ENCODE measurements at places on chromosomes 7 and 10.

GRCh38 chr7:118281196-118281595 lies 56.7 kb downstream of the ANKRD7 start:
- no peak for DNase-seq

GRCh38 chr7:155676052-155676451 lies 31.6 kb downstream of the RBM33 start:
- DNase-seq: no peak

GRCh38 chr10:102068216-102068615 lies 3.1 kb downstream of the HPS6 start:
- no peak for DNase-seq

- no peak for DNase-seq
Measured at GRCh38 chr10:75606203-75606779, 174.9 kb downstream of the LRMDA start.

DNA sequence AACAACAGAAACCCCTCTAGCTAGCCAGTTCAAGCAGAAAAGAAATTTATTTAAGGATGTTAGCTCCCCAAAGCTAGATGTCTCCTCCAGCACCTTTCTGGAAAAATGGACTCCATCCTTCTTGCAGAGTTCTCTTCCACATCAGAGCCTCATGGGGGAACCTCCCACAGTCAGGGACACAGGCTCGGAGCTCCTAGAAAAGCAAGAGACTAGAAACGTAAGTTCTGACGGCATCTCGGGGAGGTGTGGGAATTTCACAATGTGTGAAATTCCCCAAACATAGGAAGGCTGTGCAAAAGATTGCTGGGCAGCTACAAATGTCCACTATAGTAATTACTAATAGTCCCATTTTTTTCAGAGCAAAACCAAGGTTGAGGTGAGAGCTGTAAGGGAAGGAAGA lies 184.8 kb downstream of the EVX1 start:
- no peak for DNase-seq

DNA sequence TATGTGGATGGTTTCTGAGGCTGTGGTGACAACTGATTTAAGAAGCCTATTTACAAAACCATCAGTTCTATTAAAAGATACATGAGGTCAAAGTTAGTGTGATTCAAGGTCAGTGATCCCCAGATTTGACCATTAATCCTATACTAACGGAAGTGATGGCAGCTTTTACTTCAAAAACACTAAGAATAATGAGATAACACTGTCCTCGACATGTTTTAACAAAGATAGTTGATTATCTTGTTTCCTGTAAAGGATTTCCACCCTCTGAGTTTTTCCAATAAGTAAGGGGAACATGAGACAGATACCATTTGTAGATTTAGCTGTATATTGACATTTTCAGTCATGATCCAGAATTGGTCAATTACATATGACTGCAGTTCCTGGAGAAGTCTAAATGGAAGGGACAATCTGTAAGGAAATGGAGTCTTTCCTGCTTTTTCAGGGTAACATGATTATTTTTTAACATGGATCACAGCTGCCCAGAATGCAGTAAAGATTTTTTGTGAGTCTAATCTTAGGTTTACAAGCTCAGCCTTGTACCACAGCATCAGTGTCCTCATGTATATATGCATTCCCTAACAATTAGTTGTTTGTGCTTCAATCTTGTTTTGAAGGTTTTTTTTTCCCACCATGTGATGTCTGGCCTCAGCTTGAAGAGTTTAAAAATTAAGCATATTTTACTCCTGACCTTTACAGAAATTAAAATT lies 188.0 kb downstream of the PPP1R9A start:
- DNase-seq: no peak

GRCh38 chr7:22799633-22800032 lies 23.0 kb downstream of the TOMM7 start:
- DNase-seq: no peak

DNA sequence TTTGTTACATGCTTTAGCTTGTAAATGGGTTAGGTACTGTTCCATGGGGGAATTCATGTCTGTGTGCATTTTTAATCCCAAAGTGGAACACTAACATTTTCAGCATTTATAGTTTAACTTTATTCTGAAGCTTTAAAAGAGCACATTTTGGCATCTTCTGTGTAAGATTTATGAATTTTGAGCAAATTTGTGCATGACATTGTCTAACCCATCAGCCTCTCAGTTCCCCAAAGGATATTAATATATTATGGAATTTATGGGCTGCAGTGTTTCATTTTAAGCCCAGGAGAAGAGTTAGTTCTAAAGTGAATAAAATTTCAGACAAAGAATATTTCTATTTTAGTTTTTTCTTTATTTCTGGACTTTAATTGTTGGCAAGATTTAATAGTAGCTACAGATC lies 421.4 kb downstream of the PLXDC2 start:
- DNase-seq: no peak

DNA sequence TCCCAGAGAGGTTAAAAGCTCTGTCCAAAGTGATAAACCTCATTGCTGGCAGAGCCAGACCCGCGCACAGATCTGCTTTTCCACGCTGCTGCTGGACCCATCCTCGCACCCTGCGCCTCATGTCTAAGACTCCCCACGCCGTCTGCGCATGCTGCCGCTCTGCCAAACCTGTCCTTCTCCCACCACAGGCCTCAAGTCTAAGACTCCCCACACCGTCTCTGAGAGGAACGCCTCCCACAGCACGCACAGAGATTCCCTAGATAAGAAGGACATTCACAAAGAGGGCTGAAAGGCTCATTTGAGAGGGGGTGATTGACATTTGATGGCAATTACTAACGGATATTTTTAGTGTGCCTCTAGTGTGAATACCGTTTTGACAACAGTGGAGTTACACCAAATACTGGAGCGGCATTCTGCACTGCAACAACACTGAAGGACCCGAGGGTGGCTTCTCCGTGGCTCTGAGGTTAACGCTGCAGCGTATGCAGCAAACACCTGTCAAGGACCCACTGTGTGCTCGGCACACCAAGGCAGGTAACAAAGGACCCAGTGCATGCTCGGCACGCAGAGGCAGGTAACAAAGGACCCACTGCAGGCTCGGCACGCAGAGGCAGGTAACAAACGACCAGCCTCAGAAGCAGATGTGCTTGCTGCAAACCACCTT lies 231.4 kb downstream of the DNAJB6 start:
- no peak for DNase-seq

DNA sequence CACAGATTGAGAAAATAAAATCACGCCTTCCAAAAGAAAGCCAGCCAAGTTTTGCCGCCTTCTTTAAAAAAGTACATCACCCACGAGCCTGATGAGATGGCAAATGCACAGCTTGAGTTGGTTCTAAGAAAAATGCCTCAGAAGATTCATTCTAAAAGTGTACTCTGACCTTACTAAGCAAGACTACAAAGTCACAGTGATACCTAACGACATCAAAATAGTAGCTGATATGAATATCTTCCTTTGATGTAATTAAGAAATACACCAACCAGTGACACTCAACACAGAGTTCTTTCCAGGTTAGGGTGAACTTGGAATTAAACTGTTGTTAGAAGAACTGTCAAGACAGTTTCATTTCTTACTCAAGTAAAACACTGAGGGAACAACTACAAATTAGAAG lies 78.0 kb upstream of the AMPH start:
- DNase-seq: no peak

GRCh38 chr10:124474514-124475070 lies 13.0 kb downstream of the LHPP start:
- DNase-seq: no peak

DNA sequence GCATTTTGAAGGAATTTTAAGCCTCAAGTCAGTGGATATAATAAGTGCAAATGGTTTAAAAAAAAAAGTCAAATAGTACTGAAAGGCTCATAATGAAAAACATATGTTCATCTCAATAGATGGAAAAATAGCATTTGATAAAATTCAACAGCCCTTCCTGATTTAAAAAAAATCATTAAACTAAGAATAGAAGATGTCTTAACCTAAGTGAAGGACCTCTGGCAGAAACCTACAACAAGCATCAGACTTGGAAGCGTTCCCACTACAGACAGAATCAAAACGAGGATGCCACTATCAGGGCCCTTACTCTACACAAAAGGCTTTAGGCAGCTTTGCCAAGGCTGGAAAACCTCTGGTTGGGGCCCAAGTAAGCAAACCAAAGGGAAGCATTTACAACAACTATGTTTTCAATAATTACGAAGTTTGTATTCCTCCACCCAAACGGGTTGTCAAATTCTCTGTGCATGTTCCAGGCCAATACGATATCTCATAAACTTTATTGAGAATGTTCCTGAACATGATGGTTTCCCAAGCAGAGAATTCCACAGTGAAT lies 45.1 kb downstream of the CYTH3 start:
- DNase-seq: no peak

- DNase-seq: no peak
Measured at GRCh38 chr7:91719008-91719407, 161.5 kb downstream of the MTERF1 start.

GRCh38 chr7:21504021-21504420 lies 38.8 kb upstream of the DNAH11 start:
- no peak for DNase-seq

DNA sequence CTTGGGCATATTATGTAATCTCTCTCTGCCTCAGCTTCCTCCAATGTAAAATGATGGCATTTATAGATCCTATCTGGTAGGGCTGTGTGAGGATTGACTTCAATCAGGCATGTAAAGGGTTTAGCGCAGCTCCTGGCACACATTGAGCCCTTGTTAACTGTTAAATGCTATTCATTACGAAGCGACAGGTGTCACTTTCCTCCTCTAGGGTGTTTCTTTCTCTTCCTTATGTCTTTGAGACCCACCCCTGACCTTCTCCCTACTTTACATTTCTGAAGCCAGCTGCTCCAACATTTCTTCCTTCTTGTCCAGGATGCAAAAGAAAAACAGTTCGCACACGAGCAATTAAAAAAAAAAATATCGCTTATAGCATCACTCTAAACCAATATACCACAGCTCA lies 5.7 kb upstream of the R3HCC1L start:
- DNase-seq: no peak

GRCh38 chr7:1355568-1356340 lies 103.5 kb downstream of the MICALL2 start:
- no peak for DNase-seq

Measured in NK-92 treated with Interleukin-12 subunit alpha and Interleukin-12 subunit beta, amount 100 ng/mL, for 24 hours (cell line).